Adrenal gland (tissue), 19 donors: ENCODE measurements at places on chromosomes 12 and 14.

DNA sequence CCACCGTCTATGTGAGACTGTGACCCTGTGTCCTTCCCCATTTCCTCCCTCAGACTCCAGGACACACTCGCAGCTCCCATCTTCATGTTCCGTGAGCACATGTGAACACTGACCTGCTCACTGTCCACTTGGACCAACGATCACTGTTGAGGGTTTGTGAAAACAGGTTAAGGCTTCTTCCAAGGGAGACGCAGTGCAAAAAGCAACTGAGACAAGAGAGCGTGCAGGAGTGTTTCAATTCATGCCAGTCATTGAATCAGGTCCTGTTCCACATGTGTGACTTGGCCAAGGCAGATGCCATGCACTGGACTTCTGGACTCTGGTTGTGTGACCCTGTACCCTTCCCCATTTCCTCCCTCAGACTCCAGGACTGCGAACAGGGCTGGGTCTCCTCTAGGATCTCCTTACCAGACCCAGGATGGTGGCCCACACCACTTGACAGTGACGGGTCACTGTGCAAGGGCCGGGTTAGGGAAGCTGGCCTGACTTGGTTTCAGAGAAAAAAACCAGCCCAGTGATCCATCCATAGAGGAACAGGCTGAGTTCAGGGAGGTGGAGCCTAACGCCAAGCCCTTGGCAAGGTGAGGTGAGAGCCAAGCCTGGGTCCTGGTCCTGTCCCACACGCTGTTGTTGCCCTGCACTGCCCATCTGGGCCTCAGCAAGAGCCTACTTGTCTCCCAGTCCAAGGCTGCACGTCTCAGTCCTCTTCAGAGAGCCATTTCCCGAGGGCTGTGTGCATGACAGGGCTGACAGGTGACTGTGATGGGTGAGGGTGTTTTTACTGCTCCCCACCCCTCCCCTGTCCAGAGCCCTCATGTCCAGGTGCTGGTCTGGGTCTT is 5.7 kb upstream of the KRT5 start:
- no peaks in the 10 kb centered on the region for H3K36me3 ChIP-seq
- no peaks in the 10 kb centered on the region for H3K4me1 ChIP-seq
- H3K4me3 ChIP-seq = no peak overlapping the region

DNA sequence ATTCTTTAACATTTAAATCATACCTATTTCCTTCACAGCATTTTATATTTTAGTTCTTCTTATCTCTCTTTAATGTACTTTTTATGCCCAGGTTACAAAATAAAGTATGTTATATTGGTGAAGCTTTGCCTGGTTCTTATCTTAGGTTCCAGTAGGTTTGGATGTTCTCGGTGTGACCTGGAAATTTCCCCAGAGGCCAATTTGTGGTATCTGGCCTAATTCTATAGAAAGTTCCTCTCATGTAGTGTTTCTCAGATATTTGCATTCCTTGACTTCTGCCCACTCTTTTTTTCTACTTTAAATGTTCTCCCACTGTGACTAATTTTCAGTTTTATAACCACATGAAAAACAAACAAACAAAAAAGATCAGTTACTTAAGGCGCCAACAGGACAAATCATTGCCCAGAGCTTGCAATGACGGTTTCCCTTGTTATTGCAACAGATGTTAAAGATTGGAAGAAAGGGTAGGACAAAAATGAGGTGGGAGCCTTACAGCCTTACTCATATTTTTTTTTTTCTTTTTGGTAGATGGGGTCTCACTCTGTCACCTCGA is 41.2 kb upstream of the PPM1H start:
- H3K4me3 ChIP-seq = no peak overlapping the region
- H3K4me1 ChIP-seq = no peaks in the 10 kb centered on the region
- no peak overlapping the region for H3K27ac ChIP-seq
- DNase-seq = no peak

- no peaks in the 10 kb centered on the region for H3K4me1 ChIP-seq
- no peak overlapping the region for H3K27ac ChIP-seq
- DNase-seq = no peak
- H3K36me3 ChIP-seq = no peaks in the 10 kb centered on the region
- no peak overlapping the region for H3K4me3 ChIP-seq
These were observed 52.5 kb downstream of the LMO3 start for GRCh38 chr12:16553457-16553856.

DNA sequence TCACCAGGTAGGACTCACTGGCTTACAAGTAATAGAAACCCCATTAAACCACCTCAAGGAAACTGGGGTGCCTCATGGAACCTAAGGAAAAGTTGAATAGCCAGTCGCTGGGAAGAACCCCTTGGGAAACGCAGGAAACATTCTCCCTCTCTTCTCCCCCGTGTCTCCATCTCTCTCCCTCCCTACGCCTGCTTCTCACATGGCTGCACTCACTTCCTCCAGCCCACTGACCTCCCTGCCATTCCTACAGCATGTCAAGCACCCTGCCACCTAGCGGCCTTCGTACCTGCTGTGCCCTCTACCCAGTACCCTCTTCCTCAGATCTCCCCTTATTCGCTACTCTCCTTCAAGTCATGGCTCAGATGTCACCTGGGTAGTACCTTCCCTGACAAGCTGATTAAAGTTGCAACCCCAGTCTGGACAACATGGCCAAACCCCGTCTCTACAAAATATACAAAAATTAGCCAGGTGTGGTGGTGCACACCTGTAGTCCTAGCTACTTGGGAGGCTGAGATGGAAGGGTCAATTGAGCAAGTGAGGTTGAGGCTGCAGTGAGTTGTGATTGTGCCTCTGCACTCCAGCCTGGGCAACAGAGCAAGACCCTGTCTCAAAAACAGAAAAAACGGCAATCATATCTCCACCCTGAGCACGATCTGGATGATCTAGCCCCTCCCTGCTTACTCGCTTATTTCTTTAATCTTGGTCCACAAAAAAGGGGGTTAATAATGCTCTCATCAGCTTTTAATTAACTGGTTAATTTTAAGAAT is 6.4 kb upstream of the DTX1 start:
- no peaks in the 10 kb centered on the region for H3K4me1 ChIP-seq
- H3K36me3 ChIP-seq = no peaks in the 10 kb centered on the region
- DNase-seq = peak; percentile 15
- no peak overlapping the region for H3K4me3 ChIP-seq
- H3K27me3 ChIP-seq = no peaks in the 10 kb centered on the region

GRCh38 chr12:124665511-124665910 is 98.1 kb upstream of the NCOR2 start:
- no peaks in the 10 kb centered on the region for H3K36me3 ChIP-seq
- DNase-seq = no peak
- H3K4me1 ChIP-seq = no peaks in the 10 kb centered on the region
- no peak overlapping the region for H3K27ac ChIP-seq
- H3K27me3 ChIP-seq = no peaks in the 10 kb centered on the region
- no peak overlapping the region for H3K4me3 ChIP-seq

DNA sequence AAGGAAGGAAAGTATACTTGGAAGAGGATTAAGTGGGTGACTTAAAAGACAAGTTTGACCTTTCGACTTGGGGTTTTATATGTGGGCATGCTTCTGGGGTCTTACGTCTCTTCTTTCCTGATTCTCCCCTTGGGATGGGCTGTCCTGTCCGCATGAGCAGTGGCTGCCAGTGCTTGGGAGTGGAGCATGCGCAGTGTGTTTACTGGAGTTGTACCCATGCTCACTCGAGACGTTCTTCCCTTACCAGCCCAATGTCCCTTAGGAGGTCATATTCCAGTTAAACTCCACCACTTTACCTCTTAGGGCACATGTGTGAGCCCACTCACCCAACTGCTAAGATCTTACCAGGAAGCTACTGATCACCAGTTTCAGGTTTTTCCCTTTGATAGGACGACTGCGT is 20.0 kb upstream of the CHST11 start:
- H3K27ac ChIP-seq = no peak overlapping the region
- DNase-seq = no peak
- no peaks in the 10 kb centered on the region for H3K27me3 ChIP-seq
- no peaks in the 10 kb centered on the region for H3K36me3 ChIP-seq
- H3K4me1 ChIP-seq = no peaks in the 10 kb centered on the region
- H3K4me3 ChIP-seq = no peak overlapping the region

DNA sequence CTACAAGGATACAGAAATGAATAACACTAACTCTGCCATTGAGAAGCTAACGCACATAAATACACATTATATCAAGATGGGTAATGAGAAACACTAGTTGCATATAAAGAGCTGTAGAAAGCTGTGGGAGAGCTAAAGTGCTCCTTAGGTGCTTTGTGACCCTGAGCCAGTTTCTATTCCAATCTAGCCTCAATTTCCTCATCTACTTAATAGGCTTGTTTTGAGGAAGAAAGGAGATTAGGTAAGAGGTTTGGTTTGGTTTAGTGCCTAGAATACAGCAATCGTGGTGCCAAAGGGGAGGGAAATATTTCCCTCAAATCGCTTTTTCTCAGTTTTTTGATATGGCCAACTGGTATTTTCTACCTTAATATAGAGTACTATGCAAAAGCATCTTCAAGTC is 994 bp downstream of the SRP54 start:
- no peak for DNase-seq
- H3K27ac ChIP-seq = no peak overlapping the region
- H3K4me1 ChIP-seq = peaks cover 18% of the 10 kb centered on the region
- H3K4me3 ChIP-seq = peak overlapping the region; percentile 92

- no peak overlapping the region for H3K4me3 ChIP-seq
- peaks cover 46% of the 10 kb centered on the region for H3K27me3 ChIP-seq
- H3K4me1 ChIP-seq = no peaks in the 10 kb centered on the region
- no peak overlapping the region for H3K27ac ChIP-seq
These were observed 11.4 kb upstream of the CALCOCO1 start for GRCh38 chr12:53738406-53739213.

DNA sequence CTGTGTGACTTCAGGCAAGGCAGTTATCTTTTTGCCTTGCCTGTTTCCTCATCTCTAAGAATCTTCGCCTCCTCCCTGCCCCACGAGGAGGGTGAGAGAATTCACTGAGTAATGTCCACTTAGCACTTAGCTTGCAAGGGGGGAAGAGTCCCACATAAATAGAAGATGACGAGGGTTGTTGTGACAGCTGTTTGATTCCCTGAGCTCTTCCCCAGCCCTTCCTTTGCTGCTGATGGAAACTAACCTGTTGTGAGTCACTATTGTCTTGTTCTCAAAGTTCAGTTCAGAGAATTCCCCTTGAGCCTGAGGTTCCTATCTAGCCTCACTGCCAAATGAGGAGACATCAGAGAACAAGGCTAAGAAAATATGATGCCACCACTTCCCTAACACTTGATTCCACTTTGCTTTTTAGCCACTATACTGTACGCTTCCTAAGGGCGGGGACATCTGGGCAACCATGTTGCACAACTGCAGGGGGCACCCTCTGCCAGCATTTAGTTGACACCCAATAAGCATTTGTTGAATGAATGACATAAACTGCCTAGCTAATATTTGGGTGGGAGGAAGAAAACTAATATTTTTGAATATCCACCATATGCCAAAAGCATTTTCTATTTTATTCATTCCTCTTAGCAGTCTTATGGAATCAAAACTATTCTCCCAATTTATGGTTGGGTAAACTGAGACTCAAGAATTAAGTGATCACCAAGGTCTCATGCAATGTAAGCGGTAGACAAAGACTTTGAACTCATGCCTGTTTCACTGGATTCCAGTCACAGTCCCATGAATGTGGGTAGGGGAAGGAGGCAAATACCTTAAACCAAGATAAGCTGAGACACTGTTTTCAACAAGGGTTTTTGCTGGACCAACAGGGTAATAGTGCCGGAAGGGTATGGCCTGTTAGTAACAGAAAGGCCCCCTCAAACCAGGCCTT is 77.6 kb downstream of the ZFP36L1 start:
- H3K4me1 ChIP-seq = no peaks in the 10 kb centered on the region
- no peak for DNase-seq
- H3K27me3 ChIP-seq = no peaks in the 10 kb centered on the region

GRCh38 chr12:45348986-45349385 is 133.1 kb downstream of the ANO6 start:
- DNase-seq = no peak
- H3K4me1 ChIP-seq = peaks cover 16% of the 10 kb centered on the region
- peaks cover 8% of the 10 kb centered on the region for H3K36me3 ChIP-seq
- no peak overlapping the region for H3K27ac ChIP-seq
- no peaks in the 10 kb centered on the region for H3K27me3 ChIP-seq

DNA sequence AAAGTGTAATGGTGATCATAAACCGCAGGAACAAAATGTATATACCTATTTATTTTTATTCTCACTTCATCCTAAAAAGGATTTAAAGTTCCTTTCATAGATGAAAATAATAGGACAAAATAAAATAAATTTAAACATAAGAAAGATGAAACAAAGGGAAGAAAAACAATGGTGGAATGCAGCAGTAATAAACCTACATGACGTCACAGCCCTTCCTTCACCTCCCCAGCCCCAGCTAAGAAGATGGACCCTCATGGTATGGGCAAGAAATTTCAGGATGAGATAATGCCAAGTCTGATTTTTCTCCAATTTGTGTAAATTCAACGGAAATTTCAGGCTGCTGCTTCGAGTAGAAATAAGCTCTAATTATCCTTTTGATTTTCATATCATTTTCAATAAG is 381.0 kb downstream of the LRIG3 start:
- no peak overlapping the region for H3K27ac ChIP-seq
- no peak overlapping the region for H3K4me3 ChIP-seq
- no peaks in the 10 kb centered on the region for H3K27me3 ChIP-seq
- H3K36me3 ChIP-seq = no peaks in the 10 kb centered on the region
- H3K4me1 ChIP-seq = no peaks in the 10 kb centered on the region

- H3K27me3 ChIP-seq = no peaks in the 10 kb centered on the region
- no peaks in the 10 kb centered on the region for H3K4me1 ChIP-seq
- no peak overlapping the region for H3K27ac ChIP-seq
- no peaks in the 10 kb centered on the region for H3K36me3 ChIP-seq
These were observed 10.0 kb upstream of the CNIH1 start for GRCh38 chr14:54451121-54451601.

DNA sequence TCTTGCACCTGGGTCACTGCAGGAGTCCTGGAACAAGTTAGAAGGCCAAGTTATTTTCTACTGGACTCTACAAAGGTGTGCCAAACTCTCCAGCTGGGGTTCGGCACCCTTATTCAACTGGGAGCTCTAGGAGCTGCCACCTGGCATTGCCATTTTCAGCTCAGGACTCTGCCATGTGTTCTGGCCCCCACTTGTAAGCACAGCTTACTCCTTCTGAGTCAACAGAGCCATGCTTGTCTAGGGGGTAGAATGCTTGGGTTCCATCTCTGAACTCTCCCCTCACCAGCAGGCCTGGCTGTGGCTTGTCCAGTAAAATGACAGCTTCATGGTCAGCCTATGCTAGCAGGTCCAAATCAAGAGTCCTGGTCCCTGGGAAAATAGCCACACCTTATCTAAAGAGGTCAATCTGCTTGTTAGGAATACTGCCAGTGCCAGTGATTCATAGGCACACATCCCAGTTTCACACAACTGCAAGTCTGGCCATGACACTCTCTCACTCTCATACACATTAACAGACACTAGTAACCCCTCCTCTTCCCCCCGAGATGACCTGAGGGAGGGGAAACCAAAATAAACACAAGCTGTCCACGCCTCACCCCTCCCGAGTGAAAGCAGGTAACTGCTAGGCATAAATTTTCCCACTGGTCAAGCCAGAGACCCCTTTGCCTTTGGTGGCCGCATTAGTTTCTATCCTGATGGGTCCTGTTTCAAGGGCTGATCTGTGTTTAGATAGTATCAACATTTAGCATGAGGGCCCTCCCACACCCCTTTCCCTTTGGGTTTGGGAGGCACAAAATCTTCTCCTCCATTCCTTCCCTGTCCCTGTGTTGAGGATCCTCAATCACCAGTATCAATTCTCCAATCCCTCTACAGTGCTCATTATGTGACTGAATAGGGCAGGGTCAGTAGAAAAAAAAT is 182.3 kb upstream of the GZMB start:
- H3K27me3 ChIP-seq = no peaks in the 10 kb centered on the region
- H3K36me3 ChIP-seq = no peaks in the 10 kb centered on the region
- H3K4me3 ChIP-seq = no peak overlapping the region
- no peaks in the 10 kb centered on the region for H3K4me1 ChIP-seq
